ENCODE measurements at places on chromosomes 6 and 20.

DNA sequence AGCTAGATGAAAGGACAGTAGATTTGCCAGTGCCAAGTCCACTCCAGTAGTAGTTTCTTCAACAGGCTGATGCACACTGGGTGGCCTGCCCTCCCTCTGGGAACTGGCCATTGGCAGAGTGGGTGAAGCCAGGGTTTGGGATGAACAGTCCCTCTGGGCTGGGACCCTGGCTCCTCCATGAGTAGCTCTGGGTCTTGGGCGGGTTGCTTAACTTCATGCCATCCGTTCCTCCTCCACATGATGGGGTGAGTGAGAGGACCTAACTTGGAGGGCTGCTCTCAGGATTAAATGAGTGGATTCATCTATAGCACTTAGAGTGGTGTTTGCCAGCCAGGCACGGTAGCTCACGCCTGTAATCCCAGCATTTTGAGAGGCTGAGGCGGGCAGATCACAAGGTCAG lies 47.2 kb downstream of the PLAGL2 start:
- DNase-seq: no peak

DNA sequence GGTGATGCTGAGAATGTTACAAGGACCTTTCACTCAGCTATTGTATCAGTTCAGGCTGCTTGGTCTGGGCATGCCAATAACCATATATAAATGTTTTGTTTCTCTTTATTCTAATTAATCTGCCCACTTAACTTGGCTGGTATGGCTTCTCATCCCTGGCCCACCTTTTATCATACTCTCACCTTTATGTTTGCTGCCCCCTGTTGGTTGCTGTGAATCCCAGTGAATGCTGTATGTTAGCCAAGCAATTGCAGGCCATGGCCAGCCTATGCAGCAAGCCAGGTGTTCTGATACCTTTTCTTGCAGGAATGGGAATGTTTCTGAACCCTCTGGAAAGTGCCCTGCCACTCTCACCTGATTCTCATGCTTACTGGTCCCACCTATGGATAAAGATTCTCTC lies 54.6 kb downstream of the PCSK2 start:
- DNase-seq: peak; percentile 52

- no peak for DNase-seq
These were observed 30.4 kb downstream of the AFDN start for GRCh38 chr6:167856999-167857660.

DNA sequence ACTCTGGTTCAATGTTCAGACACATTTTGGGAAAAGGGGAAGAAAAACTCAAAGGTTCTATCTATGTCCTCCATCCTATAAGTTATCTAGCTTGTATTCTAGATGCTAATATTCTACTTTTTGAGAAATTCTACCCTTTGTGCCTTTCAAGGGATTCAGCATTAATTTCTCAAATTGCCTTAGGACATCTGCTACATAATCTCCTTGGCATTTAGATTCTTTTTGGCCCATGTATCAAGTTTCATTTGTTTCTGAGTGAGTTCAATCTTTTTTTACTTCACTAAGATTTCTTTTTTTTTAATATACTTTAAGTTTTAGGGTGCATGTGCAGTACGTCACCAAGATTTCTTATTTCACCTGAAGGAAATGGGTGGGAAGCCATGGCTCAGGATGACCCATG lies 232.7 kb upstream of the TENT5A start:
- no peak for DNase-seq
